Activated T-helper 2 cell treated with anti-CD3 and anti-CD28 coated beads, Interferon-gamma antibody, Interleukin-2, Interleukin-4, amounts not matched to agents 10 μg/mL and 5 μg/mL and 100 μg/mL, durations not matched to agents 14 hours and 24 hours and 36 hours (primary cell): ENCODE measurements at places on chromosomes 4 and X. TPM values are rescaled to one million over a fixed set of nuclear protein-coding genes. Genes with fewer than 3 reads are reported as not detected.

DNA sequence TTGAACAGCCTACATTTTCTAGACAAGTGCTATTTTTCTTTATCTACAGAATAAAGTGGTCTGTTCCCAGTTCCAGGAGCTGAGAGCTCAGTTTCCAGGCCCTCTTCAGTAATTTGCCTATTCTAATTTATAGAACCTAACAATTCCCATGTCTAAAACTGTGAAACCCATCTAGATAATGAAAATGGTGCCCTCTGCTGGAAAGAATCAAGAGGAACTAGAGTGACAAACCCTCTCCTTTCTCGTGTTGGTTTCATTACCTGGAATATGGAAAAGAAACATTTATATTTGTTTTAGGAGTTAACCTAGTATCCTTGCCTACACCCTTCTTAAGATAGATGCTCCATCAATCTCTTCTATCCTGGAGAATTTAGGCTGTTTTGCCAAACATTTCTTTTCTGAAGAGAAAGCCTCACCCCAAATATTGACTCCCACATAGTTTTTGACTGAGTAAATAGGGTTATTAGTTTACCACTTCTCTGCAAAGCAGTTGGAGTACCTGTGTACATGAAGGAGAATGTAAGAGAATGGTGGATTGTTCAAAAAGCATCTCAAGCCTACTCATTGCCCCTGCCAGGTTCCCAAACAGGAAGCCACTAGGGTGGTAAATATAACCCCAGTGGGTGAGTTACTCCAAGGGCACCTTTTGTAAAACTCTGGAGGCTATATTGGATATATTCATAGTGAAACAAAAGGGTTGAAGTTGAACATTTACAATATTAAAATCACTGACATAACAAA, 121.6 kb downstream of the RASL11B start:
- no peak for DNase-seq

GRCh38 chr4:109662771-109663170, 40.5 kb downstream of the CASP6 start:
- DNase-seq = no peak

DNA sequence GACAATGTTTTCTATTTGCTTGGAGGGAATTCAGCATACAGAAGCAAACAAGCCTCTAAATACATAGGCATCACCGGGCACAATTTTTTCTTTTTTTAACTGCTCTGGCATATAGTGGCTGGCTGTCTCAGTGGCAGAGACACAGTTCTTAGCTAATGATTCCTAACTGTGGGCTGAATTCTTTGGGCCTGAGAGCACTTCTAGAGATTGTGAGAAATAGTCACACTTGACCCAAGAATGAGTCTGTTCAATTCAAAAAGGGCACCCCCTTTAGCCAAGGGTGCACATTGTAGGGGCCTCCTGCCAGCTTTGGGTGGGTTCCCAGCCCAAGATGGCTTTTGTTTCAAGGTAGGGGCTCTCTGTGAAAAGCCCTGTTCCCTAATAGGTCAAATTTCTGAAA, 345.7 kb downstream of the ARHGAP10 start:
- no peak for DNase-seq

DNA sequence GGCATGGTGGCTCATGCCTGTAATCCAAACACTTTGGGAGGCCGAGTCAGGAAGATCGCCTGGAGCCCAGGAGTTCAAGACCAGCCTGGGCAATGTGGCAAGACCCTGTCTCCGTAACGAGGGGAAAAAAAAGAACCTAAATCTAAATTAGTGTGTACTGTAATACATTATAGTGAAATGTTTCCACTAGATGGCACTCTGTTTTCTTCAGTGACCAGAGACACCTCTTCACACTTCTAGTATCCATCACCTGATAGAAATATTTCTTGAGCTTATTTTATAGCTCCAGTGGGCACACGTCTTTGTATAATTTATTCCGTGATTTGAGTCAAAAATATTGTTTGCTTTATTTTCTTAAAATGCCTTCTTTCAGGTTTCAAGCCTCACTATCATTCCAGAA, 600.9 kb upstream of the DIPK2B start:
- no peak for DNase-seq

- no peak for DNase-seq
Measured at GRCh38 chr4:20264688-20265087, 13.0 kb downstream of the SLIT2 start.

GRCh38 chr4:17964576-17964975, 57.0 kb downstream of the LCORL start:
- DNase-seq = no peak

DNA sequence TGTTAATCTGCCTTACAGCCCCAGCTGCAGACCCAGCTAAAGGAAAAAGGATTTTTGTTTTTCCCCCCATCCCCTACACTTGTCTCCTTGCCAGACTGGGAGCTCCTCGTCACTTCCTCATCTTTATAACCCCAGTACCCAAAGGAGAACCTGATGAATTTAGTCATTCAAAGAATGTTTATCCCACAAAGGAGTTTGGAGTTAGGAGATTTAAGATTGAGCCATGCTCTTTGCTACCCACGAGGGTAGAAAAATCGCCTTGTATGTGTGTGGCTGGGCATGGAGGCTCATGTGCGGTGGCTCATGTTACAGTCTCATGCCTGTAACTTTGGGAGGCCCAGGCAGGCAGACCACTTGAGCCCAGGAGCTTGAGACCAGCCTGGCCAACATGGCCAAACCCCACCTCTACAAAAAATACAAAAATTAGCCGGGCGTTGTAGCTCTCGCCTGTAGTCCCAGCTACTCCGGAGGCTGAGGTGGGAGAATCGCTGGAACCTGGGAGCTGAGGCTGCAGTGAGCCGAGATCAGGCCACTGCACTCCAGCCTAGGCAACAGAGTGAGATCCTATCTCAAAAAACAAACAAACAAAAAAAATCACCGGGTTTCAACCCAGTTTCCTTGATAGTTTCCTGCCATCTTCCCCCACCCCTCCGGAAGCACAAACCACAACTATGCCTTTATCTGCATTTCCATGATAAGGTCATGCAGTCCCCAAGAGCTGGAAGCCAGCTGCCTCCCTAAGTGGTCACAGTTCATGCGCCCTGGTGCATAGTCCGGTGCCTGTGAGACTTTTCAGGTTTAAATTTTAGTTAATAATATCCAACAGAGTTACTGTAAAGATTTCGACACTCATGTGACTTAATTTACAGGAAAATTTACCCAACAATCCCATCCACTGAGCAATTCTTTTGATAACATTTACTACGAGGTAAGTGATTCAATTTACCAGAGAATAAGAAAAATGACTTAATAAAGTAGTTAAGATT, 1.5 kb downstream of the CFAP97 start:
- DNase-seq = peak; percentile 54

- no peak for DNase-seq
Measured at GRCh38 chrX:113919387-113919786, 664.5 kb upstream of the HTR2C start.

- no peak for DNase-seq
Measured at GRCh38 chr4:155819066-155819465, 47.0 kb downstream of the ASIC5 start.

DNA sequence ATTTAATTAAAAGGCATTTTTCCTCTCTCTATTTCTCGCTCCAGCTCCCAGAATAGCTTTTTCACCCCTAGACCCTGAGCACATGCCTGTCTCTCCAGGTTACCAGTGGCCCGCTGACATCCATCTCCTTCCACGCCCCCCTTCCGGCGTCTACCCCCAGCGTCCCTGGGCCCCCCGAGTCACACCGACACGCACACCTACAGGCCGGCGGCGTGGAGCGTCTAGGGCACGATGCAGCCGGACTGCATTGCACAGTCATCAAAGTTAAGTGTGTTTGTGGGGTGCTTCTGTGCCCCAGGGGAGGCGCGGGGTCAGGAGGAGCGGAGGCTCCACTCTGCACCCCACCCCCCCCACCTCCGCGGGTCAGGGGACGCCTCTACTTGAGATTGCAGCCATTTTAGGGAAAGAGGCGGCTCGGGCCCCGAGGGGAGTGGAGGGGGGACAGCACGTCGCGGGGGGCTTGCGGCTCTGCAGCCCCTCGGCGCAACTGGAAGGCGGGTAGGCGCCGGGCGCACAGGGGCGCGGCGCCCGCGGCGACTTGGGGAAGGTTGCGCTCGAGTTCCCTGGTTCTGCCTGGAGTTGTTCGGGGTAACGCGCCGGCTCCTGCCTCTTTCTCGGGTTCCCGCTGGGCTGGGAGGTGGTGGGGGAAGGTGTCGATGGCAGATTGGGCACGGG, 112.7 kb downstream of the DHX15 start:
- no peak for DNase-seq

DNA sequence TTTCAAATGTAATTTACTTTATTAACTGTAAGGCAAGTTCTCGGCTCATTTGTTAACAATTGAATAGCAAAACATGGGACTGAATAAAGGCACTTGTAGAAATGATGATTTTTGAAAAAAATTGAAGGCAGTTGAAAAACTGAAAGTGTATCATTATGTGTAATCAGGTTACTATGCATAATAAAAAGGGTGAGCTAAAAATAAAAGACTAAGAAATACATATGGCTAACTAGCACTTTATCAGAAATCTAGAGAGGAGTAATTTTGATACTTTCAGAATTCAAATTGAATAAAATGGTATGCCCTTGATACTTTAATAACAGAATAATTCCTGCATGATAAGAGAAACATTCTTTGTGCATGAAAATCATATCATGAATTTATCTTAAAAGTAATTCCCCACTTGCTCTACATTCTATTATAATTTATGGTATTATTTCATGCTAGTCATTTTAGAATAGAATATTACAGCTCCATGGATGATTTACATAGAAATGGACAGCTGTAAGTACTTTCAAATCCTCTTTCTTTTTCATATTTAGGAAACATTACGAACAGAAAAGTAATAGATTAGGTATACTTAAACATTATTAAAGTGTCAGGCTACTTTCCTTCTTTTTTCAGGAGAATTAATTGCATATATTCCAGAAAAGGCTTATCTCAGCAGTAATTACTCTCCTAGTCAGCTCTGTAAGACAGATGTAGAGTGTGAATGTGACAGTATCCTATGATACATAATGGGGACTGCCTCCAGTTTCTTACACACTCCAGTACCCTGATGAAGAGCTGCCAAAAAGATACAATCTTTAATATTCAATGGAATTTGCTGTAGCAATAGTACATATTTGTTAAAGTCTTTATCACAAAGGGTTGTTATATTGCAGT, 697.3 kb downstream of the CCSER1 start:
- DNase-seq = no peak

GRCh38 chr4:34091451-34091850, 2152.9 kb downstream of the ARAP2 start:
- no peak for DNase-seq

The LONRF3 gene
- 0.46 and 0.62 TPM in 2 replicates for total RNA-seq

The TCP11X2 gene
- not detected in 2 replicates for total RNA-seq
